ENCODE measurements at places on chromosomes 6 and 20. TPM values are rescaled to one million over a fixed set of nuclear protein-coding genes. Genes with fewer than 3 reads are reported as not detected.

Gene COL20A1
- not detected for polyA plus RNA-seq

DNA sequence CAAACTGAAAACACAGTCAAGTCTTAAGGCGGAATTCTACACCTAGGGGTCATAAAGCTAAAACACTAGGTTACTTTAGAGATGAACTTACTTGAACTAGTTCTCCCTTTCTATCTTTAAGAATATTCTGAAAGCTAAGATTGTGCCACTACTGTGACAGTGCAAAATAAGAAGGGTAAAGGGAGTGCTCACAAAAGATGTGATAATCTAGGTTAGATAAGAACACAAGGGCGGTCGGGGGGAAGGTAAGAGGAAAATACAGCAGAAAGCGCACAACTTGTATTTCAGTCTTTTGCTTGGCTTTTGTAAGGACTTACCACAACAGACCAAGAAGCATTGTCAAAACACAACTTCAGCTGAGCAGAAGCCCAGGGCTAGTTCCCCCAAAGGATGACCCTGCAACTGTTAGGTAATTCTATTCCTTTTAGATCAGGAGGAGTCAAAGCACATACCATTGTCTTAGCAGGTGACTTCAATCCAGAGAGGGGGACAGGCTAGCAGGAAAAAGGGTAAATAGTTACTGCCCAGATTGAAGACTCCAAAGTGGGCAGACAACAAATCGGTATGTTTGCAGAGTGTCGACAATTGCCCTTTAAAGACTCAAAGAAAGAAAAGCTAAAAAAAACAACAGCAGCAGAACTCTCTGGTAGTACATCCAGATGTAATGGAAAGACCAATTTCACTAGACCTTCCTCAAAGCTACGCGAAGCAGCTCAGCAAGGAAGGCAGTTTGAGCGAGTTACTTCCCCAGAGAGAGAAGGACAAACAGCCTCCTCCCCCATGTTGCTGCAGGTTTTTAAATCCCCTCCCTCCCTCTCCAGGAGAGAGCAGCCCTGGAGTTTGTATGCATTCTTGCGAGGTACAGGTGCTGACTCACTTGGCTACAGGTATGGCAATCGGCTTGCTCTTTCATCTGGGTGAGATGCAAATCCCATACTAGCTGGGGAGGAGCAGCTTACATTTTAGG, 59.0 kb downstream of the RIPOR2 start:
- no peak for DNase-seq

Gene APOM
- 3.9 TPM for polyA plus RNA-seq

- no peak for DNase-seq
These were observed 67.9 kb upstream of the CLDN20 start for GRCh38 chr6:155195903-155196302.

DNA sequence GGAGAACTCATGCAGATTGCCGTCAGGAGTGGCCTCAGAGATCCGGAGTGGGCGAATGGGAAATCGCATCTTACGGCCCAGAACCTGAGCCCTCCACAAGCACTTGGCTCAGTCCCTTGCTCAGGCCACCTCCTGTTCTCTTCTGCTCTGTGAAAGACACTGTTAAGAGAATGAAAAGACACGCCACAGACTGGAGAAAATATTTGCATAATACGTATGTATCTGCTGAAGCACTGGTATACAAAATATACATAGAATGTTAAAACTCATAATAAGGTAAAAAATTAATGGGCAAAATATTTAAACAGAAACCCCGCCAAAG, 838 bp upstream of the POM121L2 start:
- DNase-seq = no peak

Gene RBPJL
- polyA plus RNA-seq = not detected

DNA sequence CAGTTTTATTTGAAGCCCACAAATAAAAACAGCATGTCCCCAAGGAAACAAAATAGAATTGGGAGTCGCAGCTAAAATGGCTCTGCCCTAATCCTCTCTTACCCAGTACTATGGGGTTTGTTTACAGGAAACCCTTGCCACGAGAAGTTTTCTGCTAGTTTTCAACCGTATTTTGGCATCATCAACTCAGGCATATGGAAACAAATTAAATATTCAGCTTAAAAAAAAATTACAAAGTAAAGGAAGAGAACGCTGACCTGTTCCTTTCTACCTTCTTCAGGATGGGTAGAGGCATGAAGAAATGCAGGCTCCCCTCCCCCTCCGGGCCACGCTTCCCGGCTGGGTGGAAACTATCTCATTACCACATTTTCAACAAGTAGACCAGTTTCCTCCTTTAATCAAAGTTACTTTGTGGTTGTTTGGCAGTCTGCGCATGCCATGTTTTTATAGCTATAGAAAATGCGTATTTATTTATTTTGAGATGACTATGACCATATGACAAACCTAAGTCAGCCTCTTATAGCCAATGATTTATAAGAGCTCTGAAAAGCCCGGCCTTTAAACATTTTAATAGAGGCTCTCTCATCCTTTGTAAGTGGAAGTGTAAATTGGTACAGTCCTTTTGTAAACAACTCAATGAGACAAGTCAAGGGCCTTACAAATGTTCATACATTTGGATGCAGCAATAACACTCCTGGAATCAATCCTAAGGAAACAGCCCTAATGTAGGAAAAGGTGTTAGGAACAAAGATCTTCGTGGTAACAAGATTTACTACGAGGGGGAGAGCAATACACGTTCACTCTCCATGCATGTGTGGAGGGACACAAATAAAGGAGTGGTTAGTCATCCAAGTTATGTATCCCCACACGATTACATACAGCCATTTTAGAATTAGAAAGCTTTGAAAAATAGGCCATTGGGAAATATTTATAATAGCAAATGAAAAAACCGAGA, 16.1 kb upstream of the ZNF217 start:
- DNase-seq = peak; percentile 77

Gene RAET1G
- polyA plus RNA-seq = 0.20 TPM

Gene ASIP
- 8.0 TPM for polyA plus RNA-seq

- peak; percentile 50 for DNase-seq
These were observed 36.4 kb downstream of the RRBP1 start for GRCh38 chr20:17645546-17646208.

Gene FNDC11
- polyA plus RNA-seq = 0.14 TPM
